ENCODE measurements at places on chromosomes 3 and 15. TPM values are rescaled to one million over a fixed set of nuclear protein-coding genes. Genes with fewer than 3 reads are reported as not detected.

DNA sequence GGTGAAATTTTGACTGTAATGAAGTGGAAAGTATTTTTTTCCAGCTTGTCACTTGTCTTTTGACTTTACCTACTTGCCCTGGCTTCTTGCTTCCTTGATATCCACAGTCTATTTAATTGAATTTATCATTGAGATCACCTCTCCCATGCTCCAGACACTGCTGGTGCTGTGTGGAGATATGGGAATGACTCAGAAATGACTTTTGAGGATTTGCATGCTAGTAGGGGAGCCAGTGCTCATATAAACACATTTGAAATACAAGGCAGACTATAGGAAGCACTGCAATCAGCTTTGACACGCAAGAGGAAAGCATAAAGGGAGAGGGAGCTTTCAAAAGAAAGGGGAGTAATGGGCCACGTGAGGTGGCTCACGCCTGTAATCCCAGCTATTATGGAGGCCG, 7.3 kb upstream of the TRPM1 start:
- DNase-seq, result no peak

GRCh38 chr15:68195336-68196112, 9.6 kb downstream of the CALML4 start:
- DNase-seq, result no peak

GRCh38 chr15:96218623-96219455, 111.7 kb upstream of the NR2F2 start:
- DNase-seq, result no peak

DNA sequence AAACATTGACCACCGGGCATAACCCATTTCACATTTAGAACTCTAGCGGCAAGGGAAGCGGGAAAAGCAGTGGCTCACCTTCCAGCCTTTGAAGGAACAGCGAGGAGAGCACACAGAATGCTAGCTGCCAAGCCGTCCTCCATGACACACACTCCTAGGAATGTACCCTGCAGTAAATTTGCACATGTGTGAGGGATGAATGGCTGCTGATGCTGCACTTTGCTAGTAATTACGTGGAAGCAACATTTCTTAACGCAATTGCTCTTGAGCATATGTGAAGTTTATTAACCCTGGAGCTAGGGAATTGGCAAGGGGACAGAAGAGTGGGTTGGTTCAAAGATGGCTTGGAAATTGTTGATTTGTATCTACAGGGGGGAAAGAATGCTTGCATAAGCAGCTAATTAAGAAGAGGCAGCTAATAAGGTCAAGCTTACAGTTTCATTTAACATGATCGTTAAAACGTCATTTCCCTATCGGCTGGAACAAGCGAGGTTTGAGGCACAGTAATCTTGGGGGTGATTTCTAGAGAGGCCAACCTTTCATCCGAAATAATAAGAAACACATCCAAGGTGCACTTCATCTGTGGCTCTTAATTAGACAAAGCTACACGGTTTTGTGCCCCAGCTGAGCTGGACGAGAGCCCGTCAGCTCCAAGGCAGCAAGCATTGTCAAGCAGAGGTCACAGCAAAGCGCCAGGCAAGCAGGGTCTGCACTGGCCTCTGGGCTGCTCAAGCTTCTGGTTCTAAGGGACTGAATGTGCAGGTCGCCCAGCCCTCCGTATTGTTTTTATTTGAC, 123.4 kb downstream of the CHSY1 start:
- DNase-seq, result peak; percentile 37

- peak; percentile 92 for DNase-seq
These were observed 107.6 kb upstream of the FXR1 start for GRCh38 chr3:180804916-180805315.

GRCh38 chr15:80199366-80199765, 46.6 kb downstream of the FAH start:
- peak; percentile 57 for DNase-seq

DNA sequence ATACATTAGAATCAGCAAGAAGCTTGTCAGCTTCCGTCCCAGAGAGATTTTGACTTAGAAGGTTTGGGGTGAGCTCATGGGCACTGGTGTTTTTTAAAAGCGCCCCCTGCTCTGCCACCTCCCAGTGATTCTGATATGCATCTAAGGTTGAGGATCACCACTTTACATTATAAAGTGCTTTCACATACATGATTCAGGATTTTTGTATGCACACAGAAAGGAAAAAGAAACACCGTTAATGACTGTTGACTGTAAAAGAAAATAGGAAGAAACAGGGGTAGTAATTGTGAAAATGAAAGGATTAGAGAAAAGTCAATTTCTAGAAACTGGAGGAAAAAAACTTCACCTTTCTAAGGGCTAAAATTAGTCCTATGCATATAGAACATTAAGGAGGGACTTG, 104.9 kb upstream of the ZBED2 start:
- no peak for DNase-seq

DNA sequence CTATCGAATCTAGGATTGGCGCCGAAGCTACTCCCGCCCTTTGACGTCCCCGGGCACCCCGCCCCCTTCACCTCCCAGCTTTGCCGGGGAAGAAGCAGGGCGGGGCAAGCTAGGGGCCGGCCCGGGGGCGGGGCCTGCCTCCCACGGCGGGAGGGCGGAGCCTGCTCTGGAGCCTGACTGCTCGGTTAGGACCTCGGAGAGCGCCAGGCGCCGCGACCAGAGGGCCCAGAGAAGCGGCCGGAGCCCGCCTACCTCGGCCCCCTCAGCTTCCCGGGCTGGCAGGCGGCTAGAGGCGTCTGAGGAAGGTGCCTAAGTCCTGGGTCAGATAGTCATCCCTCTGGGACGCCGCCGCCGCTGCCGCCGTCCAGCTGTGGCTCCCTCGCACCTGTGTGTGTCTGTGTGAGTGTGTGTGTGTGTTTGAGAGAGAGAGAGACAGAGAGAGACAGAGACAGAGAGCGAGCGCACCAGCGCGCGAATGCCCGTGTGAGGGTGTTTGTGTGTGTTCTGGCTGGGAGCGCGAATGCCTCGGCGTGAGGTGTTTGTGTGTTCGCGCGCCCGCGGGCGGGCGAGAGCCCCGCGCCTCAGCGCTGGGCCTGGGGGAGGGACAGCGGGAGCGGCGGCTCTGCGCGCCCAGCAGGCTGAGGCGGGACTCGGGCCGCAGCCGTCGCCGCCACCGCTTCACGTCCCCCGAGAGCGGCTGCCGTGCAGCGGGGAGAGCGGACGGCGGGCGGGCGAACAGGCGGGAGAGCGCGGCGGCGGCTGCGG, at the start of gene STXBP5L:
Gene STXBP5L, plus strand, starts transcription at position 176 of the 765 bp plus-strand sequence. CDS start 1,374 bp downstream, outside the sequence.
- peak; percentile 99 for DNase-seq

GRCh38 chr3:170062068-170062467, 24.3 kb downstream of the GPR160 start:
- DNase-seq, result no peak

- DNase-seq, result no peak
These were observed 234.3 kb downstream of the PYDC2 start for GRCh38 chr3:191695131-191695814.

- no peak for DNase-seq
These were observed 37.1 kb downstream of the SLCO3A1 start for GRCh38 chr15:91890614-91891013.

DNA sequence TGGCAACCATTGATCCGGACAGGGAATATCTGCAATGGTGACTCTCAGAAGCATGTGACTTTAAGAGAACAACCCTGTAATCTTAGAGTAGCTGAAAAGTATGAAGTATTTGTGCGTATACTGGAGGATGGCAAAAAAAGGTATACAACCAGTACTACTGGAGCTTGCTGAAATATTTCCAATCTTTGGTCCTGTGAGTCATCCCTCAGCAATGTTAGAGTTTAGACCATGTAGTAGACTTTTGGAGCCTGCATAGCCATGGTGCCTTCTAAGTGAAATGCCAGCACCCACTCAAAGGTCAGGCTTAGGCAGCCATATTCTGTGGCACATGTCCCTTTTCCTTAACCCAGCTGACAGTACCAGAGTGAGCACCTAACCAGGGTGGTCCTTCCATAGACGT, 429.4 kb downstream of the NTRK3 start:
- no peak for DNase-seq

- DNase-seq, result no peak
These were observed 95.8 kb downstream of the P3H2 start for GRCh38 chr3:190024912-190025311.

DNA sequence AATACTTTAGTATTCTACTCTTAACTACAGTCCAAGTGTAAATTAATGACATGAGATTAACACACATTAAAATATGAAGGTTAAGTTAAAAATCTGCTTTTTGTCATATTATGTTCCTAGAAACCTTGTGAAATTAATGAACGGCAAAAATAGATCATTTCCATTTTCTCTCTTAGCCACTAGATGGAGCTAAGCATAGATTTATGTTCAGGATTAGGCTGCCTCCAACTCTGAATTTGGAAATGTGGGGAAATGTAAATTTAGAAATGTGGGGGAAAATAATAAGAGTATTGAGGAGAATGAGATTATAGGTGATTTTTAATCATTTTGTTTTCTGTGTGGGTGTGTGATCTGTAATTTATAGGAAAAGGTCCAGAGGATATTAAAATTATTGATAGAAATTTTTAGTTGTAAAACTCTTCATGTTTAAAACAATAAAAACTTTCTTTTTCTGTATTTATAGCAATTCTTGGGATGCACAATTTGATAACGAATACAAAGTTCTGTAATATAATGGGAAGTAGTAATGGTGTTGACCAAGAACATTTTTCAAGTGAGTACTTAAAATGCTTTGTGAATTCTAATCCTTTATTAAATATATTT, 59.2 kb downstream of the TMOD3 start:
- peak; percentile 55 for DNase-seq

- no peak for DNase-seq
These were observed 408.1 kb upstream of the NR2F2 start for GRCh38 chr15:95922431-95922830.

- DNase-seq, result no peak
These were observed 35.6 kb downstream of the ALCAM start for GRCh38 chr3:105402287-105402801.

DNA sequence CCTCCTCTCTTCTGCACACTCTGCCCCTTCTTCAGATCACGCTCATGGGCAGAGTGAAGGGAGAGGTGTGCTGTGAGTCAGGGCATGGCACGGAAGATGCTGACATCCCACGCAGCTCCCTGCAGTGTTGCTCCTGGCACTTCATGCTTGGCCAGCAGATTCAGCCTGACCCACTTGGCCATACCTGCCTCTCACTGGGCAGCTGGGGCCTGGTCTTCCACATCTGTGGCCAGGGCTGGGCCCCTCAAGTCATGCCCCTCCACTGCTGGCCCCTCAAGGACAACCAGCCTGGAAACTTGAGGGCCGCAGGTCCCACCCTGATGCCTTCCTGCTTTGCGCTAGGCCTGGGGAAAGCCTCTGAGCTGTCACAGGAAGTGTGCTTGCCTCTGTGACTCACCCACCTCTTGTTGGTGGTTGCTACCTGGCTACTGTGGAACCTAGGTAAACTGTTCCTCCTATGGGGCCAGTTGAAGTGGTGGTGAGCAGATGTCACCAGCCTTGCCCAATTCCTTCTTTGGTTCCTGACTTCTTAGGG, 48.7 kb downstream of the BSN start:
- DNase-seq, result no peak

- no peak for DNase-seq
These were observed 105.9 kb upstream of the NEDD4 start for GRCh38 chr15:56099311-56099710.

DNA sequence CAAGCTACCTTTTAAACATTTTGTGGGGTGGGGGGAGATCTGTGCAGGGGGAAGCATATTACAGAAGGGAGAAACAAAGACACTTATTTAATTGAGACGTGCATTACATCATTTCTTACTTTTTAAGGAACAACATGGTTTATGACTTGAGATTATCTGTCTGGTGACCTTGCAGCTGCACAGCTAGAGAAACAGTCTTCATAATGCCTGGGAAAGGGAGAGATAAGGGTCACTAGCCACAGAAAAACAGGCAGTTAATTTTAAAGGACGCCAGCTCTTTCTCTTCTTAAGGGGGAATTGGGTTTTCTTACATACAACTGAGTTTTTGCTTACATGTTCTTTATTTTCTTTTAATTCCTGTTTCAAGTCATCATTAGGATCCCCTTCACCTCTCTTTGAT, 147.9 kb downstream of the SST start:
- DNase-seq, result no peak

- no peak for DNase-seq
These were observed 16.5 kb downstream of the ALPK3 start for GRCh38 chr15:84833447-84834228.

- no peak for DNase-seq
These were observed 284 bp upstream of the TSC22D2 start for GRCh38 chr3:150407808-150408220.

- DNase-seq, result no peak
These were observed 109.4 kb downstream of the LRTM1 start for GRCh38 chr3:54818486-54818885.

GRCh38 chr15:59933607-59934006, 70.5 kb upstream of the FOXB1 start:
- DNase-seq, result no peak

- no peak for DNase-seq
These were observed 47.6 kb upstream of the TSEN2 start for GRCh38 chr3:12436514-12437220.

DNA sequence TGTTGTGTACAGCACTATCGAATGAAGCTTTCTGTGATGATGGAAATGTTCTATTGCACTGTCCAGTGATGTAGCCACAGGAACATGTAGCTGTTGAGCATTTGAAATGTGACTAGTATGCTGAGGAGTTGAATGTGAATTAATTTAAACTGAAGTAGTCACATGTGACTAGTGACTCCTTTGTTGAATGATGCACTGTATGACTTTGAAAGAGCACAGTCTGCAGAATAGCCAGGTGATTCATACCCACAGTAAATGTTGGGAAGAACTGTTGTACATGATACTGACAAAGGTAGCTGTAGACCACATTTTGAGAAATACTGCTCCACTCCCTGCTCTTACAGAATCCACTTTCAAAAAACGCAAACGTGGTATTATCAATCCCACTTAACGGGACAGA, 34.0 kb upstream of the ACTL6A start:
- no peak for DNase-seq

DNA sequence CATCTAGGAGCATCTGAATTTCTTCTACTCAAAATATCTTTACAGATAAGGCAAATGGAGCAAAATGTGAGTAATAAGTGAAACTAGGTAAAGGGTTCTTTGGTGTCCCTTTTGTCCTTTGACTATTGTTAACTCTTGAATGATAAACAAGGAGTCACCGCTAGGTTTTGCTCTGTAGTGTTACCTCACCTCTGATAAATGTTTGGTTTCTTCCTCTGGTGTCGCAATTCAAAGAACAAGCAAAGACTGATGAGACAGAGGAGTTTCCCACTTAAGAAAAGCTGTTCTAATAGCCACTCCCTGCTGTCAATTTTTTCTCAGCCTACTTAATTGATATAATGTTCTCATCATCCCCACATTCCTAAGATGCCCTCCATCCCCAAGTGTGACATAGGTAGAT, 925.9 kb downstream of the IGSF11 start:
- no peak for DNase-seq

- no peak for DNase-seq
These were observed 178.7 kb upstream of the DPH6 start for GRCh38 chr15:35724626-35725025.

Gene IGF2BP2
- total RNA-seq, result 87.4 TPM

Gene TAGLN3
- total RNA-seq, result 8.2 TPM

Gene AHSG
- not detected for total RNA-seq

Gene SSR3
- 156 TPM for total RNA-seq

Gene CFAP100
- total RNA-seq, result not detected

Gene SH2D7
- not detected for total RNA-seq

Gene CAND2
- total RNA-seq, result 16.5 TPM

Gene ABTB1
- total RNA-seq, result 5.0 TPM

Gene IL17RB
- 5.7 TPM for total RNA-seq

Gene SUCNR1
- not detected for total RNA-seq

Gene ARHGAP11A
- 43.1 TPM for total RNA-seq

Gene ZNF385D
- 2.4 TPM for total RNA-seq
